ENCODE measurements at places on chromosomes 1 and 21.

DNA sequence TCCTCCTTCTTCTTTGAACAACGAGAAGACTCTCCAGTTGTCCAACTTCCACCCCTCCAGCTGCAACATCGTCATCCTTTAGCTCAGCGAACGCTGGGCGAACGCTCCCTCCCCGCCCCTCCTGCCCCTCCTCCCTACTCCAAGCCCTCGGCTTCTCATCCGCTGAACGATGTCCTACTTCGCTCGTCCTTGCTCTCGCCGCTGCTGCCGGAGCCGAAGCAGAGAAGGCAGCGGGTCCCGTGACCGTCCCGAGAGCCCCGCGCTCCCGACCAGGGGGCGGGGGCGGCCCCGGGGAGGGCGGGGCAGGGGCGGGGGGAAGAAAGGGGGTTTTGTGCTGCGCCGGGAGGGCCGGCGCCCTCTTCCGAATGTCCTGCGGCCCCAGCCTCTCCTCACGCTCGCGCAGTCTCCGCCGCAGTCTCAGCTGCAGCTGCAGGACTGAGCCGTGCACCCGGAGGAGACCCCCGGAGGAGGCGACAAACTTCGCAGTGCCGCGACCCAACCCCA is at the start of gene BCAN:
Gene BCAN, plus strand, starts transcription at position 357 of the 504 bp plus-strand sequence. CDS start 3,938 bp downstream, outside the sequence.
- no peak for DNase-seq

- DNase-seq = no peak
Measured at GRCh38 chr1:36301220-36301619, 4.9 kb upstream of the SH3D21 start.

GRCh38 chr1:234502785-234503184 is 23.8 kb upstream of the TARBP1 start:
- DNase-seq = no peak

DNA sequence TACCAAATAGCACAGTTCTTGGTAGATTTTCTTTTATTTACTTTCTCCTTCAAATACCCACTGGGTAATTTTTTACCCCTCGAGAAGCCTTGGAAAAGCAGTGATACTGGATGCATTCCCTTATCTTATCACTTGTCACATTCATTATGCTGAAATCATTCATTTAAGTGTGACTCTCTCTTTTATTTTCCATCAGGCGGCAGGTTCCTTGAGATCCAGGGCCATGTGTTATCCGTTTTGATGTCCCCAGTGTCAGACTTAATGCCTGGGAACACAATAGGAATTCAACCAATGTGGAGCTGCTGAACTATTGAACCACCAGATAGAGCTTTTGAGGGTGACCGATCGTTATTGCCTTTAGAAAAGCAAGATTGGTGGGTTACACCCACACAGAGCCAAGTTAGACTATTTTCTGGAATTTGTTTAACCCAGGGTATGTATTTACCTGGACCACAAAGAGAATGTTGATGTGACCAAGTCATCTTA is 51.5 kb upstream of the ATP5PO start:
- no peak for DNase-seq

GRCh38 chr1:221162939-221163338 is 283.7 kb downstream of the HLX start:
- no peak for DNase-seq

GRCh38 chr1:108521990-108522393 is 37.9 kb upstream of the EEIG2 start:
- DNase-seq = no peak

DNA sequence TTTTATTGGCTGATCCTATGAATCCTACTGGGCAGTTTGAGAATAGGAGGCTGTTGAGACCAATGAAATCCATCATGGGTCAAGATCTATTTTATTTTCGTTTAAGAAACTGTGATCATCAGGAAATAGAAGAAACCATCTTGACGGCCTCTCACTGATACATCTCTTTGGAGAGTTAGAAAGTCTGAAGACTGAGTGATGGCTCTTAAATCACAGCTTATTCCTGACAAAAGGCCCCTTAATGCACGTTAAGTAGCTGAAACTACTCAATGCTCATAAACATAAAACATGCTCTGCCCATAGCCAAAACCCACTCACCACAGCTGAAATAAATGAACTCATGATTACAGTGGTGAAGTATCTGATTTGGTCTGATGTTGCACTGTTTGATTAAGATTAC is 784.5 kb upstream of the NEGR1 start:
- no peak for DNase-seq

GRCh38 chr1:228944296-228944695 is 209.0 kb downstream of the RHOU start:
- DNase-seq = no peak

- DNase-seq = no peak
Measured at GRCh38 chr1:147236448-147236847, 6.0 kb upstream of the CHD1L start.

DNA sequence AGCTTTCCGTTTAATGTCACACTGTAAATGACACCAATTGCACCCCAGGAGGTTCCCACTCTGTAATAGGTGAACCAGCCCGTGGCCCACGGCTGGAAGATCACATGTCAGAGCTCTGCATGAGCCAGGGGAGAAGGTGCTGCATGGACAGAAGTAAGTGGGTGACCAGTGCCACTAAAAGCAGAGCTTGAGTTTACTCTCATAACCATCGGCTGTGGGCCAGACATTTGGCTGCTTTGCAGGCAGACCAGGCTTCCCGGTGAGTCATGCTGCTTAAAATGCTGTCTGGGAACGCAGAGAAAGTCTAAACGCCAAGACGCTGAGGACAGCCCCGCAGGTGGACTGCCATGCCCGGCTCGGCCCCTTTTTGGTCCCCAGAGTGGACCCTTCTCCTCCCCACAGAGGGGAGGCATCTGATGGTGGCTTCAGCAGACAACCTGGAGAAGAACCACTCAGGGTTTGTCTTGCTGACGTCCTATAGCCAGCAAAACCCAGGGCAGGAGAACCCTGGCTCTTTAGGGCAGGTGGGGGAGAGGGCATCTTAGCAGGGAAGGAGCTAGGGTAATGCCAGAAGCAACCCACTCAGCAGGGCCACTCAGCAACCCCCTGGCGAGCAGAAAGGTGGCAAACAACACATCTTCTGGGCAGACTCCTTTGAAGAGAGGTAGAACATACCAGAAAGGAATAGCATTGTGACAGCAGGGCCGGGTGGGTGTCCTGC is 7.3 kb downstream of the KIAA2013 start:
- DNase-seq = peak; percentile 67

- DNase-seq = no peak
Measured at GRCh38 chr21:38181096-38181495, 75.7 kb upstream of the KCNJ15 start.
